ENCODE measurements at places on chromosomes 3 and 15. TPM values are rescaled to one million over a fixed set of nuclear protein-coding genes. Genes with fewer than 3 reads are reported as not detected.

GRCh38 chr15:100751585-100751984 lies 128.0 kb upstream of the ALDH1A3 start:
- no peak for DNase-seq

DNA sequence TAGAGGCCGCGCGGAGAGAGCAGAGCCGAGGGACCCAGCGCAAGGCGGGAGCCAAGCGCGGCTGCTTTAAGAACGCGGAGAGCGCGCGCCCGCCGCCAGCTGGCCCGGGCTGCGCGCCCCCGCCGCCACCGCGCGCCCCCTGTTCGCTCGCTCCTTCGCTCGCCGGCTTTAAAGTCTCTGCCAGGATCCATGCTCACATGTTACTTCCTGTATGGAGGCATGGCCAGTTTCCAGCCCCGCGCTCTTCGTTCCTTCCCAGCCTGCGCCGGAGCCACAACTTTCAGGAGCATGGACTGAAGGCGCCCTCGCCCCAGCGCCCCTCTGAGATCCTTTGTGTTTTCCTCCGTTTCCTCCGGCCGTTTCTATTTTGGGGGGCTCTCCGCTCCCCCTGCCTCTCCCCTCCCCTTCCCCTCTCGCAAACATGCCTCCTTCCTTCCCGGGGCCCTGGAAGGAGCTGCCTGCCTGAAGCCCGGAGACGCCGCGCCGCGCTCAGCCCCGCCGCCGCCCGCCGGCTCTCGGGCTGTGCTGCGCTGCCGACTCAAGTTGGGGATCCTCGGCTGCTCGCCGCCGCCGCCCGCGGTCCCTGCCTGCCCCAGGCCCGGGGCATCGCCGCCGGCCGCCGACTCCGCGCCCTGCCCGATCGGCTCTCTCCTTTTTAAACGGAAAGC lies at the start of gene PTPRG:
Gene PTPRG, plus strand, starts transcription at position 198 of the 668 bp plus-strand sequence. CDS start 717 bp downstream, outside the sequence.
- peak; percentile 92 for DNase-seq

DNA sequence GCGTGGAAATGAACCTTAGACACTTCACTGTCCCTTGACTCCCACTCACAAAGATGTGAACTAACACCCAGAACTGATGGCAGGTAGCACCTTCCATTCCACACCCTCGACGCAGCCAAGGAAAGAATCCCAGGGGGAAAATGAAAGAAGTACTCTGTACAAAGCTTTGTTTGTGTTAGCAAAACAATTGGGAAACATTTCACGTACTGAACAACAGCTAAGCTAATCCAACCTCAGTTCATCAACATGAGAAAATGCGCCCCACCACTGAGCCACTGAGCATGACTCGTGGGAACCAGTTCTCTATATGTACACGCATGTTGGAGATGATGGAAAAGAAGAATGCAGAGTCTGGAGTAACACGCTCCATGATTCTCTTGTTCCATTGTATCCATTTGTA lies 32.0 kb downstream of the CORO2B start:
- no peak for DNase-seq

GRCh38 chr3:38164643-38164951 lies 740 bp upstream of the OXSR1 start:
- no peak for DNase-seq

- DNase-seq = no peak
Observed at GRCh38 chr15:79003301-79003700, 58.5 kb upstream of the CTSH start.

DNA sequence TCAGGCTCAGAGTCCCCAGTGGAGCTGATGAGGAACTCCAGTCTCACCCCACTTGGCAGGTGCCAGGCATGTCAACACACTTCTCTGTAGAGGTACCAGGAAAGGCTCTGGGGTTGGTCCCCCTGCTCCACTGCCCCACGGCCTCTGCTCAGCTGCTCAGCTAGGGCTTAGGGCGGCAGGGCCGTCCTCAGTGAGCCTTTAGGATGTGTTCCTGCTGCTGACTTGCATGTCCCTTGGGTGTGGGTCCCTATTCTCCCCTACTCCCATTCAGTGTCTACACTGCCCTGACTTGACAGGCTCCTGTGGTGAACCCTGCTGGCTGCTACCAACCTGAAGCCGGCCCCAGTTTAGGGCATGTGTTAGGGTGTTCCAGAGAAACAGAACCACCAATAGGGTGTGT lies 17.9 kb upstream of the POLG start:
- no peak for DNase-seq

NPAP1 gene
- total RNA-seq = not detected

DNA sequence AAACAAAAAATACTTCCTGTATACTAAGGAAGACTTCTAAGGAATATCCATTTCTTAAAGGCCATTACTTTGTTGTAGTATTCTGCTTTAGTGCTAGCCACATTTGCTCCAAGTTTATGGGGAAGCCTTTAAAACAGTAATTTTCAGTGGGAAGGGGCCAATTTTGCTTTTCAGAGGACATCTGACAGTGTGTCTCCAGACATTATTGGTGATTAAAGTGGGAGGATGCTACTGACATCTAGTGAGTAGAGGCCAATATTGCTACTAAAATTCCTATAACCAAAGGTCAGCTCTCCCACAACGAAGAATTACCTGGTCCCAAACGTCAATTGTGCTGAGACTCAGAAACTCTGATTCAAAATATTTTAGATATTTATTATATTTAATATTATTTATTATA lies 24.8 kb downstream of the SLC28A2 start:
- DNase-seq = no peak

GRCh38 chr3:157502916-157503595 lies at the start of gene VEPH1:
Gene VEPH1 (minus strand): TSS chr3:157503416. CDS start chr3:157495349, 8,067 bp downstream.
- DNase-seq = no peak

DNA sequence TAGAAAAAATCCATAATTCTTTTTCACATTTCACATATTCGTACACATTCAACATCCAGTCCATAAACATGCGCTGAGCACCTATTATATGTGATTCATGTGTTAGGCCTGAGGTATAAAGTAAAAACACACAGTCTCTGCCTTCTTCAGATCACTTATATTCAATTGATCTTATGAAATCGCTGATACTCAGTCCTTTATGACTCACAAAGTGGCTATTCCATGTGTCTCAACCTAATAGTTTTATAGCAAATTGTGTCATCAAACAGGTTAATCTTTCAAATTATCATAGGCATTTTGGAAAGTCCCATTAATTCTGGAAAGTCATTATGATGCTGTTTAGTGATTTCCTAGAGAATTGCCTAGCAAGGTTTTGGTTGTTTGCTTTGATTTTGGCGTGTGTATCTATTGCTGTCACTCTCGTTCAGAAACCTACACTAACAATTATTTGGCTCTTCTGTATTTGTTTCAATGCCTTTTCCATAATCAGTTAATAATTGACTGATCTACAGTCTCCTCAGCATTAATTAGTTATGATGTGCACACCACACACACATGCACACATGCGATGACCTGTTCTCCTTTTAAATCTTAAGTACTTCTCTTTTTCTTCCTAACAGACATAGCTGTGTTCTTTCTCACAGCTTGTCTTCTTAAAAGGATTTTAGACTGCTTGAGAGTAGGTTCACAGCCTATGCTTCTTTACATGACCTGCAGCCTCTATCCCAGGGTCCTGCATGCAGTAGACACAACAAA lies 353.1 kb downstream of the MECOM start:
- DNase-seq = no peak

SEMA7A gene
- 1.6 TPM for total RNA-seq

IFRD2 gene
- total RNA-seq = 69.4 TPM

Measured in Right ventricle myocardium inferior (tissue), 1 donor.